LoVo (cell line): ENCODE measurements at places on chromosomes 3 and 15.

DNA sequence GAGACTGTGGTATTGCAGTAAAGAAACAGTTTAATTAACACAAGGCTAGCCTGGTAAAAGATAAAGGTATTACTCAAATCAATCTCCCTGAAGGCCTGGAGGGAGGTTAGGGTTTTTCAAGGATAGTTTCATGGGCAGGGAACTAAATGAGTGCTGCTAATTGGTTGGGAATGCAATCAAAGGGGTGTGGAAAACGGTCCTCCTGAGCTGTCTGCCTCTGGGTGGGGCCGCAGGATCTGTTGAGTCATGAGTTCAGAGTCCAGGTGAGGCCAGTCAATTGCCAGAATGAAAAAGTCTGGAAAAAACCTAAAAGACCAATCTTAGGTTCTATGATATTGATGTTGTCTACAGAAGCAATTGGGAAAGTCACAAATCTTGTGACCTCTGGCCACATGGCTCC, 293.2 kb downstream of the MCTP2 start:
- DNase-seq = peak; percentile 79

DNA sequence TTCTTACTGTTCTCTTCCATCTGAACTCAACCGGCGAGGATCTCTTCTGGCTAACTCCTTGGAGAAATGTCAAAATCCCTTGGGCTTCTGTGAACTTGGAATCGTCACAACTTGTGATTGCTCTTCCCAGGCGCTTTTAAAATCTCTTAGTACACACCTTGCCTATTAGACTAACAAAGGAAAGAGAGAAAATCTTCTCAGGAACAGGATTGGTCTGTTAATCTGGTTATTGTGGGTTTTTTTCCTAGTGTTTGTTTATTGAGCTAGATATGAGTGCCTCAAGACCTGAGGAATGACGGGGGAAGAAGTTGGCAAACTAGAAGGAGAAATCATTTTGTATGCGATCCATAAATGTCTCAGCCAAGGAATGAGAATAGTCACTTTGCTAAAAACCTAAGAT, at the start of gene ATP13A5:
ATP13A5 (minus strand) TSS at position 48 of the 400 bp plus-strand sequence; CDS start at position 20, 28 bp downstream.
- no peak for DNase-seq

DNA sequence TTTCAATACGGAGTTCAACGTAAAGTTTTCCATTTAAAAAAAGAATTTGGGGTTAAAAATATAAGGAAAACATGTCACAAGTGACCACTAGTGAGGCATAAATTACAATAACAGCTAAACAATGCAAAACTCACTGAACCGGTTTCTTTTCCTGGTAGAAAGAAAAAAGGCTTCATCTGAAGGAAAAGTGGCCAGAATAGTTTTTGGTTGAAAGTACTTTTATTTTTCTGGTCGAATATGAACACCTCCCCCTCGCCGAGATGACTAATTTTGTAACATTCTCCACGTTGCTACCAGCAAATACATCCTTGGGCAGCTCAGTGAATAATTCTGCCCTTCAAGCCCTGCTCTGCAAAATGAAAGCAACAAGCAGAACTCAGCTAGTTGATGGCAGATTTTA, 3.9 kb upstream of the SRGAP3 start:
- no peak for DNase-seq

GRCh38 chr3:14441920-14442300, 39.5 kb downstream of the SLC6A6 start:
- no peak for DNase-seq

- DNase-seq = no peak
Measured at GRCh38 chr15:62240121-62241096, 75.3 kb upstream of the C2CD4B start.

GRCh38 chr15:64717130-64717529, 58.3 kb downstream of the RBPMS2 start:
- DNase-seq = no peak

DNA sequence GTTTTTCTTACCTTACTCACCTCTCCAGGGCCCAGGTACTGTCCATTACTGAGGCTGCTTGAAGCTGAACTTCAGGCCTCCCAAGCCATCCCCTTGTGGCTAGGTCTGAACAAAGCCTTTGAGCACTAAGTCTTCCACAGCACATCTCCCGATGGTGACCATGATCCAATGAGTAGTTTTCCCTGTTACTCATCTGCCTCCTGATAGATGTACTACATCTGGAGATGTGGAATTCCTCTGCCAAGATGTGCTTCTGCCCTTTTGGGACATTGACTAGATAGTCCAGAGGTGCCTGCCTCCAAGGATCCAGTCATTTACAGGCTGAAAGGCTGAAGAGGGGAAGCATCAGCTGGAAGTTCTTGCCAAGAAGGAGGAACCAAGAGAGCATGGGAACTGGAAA, 28.9 kb upstream of the SLC35G2 start:
- DNase-seq = no peak

GRCh38 chr15:63490345-63491034, 13.9 kb upstream of the USP3 start:
- DNase-seq = no peak

- no peak for DNase-seq
Measured at GRCh38 chr15:91331581-91331980, 231.5 kb downstream of the SV2B start.

GRCh38 chr3:192750201-192750600, 22.9 kb upstream of the FGF12 start:
- no peak for DNase-seq
